ENCODE measurements at places on chromosomes 16 and 17.

DNA sequence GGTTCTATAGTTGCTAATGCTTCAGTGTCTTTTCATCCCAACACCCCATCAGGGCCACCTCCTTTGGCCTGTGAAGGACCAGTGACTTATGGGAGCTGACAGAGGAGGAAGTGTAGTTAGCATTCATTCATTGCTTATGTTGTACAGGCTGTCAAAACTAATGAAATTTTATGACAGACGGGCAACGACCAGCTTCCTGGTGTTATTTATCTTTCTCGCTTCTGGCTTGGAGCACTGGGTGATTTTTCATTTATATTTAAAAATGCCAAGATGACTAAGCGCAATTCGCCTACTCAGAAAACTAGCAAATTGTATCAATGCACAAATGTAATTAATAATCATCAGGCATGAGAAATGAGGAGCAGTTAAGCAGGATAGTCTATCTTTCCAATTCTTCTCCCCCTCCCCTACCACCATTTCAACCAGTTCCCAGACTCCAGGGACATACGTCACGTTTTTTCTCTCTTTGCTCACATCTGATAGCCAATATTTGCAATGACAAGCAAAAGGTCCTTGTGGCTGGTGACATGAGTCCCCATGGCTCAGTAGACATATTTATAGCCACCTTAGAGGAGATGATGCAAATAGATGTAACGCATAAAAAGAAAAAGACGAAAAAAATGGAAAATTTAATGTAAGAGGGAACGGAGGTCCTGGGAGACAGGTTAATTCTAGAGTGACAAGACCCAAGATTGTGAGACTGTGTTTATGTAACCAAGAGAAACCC lies 11.2 kb downstream of the CDRT15 start:
- DNase-seq = no peak

- no peak for DNase-seq
Observed at GRCh38 chr17:82283208-82283749, 9.8 kb upstream of the CSNK1D start.

DNA sequence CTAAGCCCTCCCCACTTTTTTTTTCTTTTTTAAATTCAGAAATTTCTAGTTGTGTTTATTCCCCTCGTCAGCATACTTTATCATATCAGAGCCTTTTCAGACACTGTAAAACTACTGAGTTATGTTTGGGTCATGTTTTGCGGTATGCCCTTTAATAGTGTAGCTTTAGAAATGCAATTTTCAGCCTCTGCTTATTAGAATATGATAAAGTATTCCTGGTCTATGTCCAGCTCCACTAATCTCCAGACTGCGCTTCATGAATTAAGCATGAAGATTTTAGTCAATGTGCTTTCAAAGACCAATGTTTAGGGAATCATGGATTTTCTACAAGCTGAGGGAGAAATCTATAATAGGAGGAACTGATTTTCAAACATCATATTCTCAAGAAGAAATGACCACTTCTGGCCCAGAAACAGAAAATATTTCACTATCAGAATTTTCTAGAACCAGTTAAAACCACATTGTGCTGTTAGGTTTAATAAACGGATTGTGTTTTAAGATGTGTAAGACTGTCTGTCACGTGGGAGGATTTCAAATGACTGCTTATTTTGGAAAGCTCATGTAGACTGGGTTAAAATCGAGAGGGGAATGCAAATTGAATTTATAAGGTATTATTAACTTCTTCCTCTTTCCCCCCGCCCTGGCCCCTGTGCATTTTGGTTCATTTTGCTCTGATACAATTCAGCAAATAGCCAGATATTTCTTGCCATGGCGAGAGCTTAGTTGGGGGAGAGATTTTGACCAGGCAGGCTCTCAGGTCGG lies 498.5 kb downstream of the WWOX start:
- DNase-seq = no peak

DNA sequence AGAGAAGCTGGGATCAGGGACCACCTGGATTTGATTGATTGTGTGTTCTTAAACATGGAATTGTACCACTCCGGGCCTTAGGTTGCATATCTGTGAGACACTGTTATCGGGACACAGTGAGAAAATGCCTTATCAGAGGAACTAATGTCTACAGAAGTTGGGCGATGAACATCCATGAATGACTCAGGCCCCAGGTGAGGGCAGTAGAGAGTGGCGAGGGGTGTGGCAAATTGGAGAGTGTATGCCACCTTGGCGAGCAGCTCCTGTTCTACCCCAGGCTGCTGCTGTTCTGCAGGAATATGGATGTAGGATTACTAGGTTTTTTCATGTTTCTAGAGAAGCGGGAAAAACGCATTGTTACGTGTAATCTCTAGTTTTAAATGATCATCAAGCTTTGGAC lies 38.8 kb downstream of the CLEC16A start:
- DNase-seq = no peak

GRCh38 chr16:5509336-5509735 lies 411.7 kb upstream of the EEF2KMT start:
- no peak for DNase-seq

DNA sequence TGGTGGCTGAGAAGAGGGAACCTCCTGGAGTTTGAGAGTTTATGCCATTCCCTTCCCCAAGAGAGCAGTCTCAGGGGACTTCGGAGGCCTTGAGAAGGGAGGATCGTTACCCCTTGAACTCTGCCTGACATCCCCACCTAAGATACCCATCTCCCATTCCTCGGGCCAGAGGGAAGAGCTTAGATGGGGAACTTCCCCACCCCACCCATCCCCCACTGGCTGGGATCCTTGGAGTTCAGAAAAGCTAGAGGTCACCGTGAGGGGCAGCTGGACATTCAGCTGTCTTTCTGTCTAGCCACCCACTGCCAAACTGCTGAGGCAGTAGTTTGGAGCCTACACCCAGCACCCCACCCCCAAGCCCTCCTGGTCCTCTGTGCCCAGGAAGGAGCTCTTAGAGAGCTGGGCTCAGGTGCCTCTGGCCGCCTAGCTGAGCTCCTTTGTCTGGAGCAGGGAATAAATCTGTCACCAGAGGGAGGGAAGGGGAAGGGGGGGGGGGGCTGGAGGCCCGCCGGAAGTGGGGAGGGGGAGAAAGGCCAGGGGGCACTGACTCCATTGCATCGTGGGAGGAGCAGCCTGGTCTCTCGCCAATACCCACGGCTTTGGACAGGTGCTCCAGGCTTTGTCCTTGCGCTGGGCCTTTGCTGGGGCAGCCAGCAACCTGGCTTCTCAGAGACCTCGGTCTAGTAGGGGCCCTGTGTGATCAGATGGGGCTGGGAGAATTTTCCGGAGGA lies 1.0 kb downstream of the HSD11B2 start:
- DNase-seq = no peak

DNA sequence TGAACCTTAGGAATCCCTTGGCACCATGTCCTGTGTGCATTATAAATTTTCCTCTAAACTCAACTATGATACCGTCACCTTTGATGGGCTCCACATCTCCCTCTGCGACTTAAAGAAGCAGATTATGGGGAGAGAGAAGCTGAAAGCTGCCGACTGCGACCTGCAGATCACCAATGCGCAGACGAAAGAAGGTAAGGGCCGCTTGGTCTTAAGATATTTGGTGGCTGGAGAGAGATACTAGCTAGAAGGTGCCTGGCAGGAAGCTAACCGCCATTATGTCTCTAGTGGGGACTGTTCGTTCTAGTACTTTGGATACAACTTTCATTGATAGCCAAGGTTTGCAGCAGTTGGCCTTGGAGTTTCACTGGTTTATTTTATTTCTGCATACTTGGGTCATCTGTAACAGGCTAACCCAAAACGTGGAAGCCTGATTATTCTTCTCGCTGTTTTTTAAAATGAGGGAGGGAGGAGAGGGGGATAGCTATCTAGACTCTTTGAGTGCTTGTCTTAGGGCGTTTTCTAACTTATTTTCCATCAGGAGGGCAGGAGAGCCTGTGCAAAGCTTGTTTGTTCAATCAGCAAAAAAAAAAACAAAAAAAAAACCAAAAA lies 1.3 kb downstream of the RBBP6 start:
- no peak for DNase-seq

DNA sequence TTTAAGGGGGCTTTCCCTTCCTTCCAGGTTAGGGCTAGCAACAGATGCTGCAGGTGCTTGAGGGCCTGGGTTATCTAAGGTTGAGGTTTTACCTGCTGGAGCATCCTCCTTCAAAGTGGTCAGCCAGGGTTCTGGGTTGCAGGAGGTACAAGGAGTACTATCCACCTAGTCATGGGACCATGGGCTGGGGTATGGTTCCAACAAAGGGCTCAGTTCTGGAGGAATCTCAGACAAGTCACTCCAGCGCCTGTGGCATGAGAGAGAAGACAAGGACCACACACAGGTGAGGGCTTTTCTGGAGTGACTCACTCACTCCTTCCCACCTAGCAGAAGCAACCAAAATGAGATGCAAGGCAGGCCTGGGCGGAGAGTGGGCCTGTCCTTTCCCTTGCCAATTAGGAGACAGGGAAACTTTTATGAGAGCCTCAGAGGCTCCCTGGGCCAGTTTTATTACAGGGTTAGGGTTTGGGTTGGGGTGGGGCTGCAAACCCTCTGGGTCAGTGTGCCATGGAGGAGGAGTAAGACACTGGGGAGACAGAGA lies 2.2 kb downstream of the MYO19 start:
- DNase-seq = no peak

DNA sequence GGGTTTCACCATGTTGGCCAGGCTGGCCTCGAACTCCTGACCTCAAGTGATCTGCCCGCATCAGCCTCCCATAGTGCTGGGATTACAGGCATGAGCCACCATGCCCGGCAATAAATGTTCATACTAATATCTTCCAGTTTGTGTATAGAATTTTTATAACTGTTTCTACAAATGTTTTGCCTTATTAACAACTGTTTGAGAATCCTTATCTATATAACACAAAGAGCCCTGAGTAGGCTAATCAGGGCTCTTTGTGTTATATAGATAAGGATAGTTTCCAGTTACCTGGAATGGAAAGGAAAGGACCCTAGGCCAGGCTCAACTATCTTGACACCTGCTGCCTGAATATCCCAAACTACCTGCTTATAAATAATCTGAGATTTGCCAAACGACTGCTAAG lies 16.9 kb downstream of the TERF2 start:
- DNase-seq = no peak

GRCh38 chr17:71864755-71865154 lies 256.1 kb upstream of the SOX9 start:
- no peak for DNase-seq

- no peak for DNase-seq
Observed at GRCh38 chr17:57490890-57491289, 234.6 kb downstream of the MSI2 start.

- no peak for DNase-seq
Observed at GRCh38 chr16:70715860-70716357, 30.1 kb upstream of the MTSS2 start.

GRCh38 chr17:8091033-8091687 lies 3.6 kb upstream of the ALOX12B start:
- no peak for DNase-seq

- no peak for DNase-seq
Observed at GRCh38 chr17:903691-904481, 75.7 kb downstream of the NXN start.

GRCh38 chr16:70582280-70582978 lies 58.8 kb downstream of the SF3B3 start:
- DNase-seq = no peak

DNA sequence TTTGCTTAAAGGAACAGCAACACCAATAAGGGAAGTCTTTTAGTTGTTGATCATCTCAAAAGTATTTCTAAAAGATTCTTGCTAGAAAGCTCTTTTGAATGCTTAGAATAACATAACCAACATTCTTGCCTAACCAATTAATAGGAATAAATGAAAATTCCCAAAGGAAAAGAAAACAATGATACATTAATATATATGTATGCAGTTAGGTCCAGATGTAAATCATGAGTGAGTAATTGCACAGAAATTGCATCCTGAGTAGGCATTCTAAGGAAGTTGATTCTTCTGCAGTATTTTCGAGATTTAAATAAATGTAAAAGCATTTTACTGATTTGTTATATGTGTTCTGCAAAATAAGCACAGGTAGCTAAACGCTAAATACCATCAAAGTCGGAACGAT lies 22.1 kb downstream of the COX10 start:
- no peak for DNase-seq

GRCh38 chr17:81404558-81405165 lies 9.4 kb downstream of the BAHCC1 start:
- DNase-seq = no peak

DNA sequence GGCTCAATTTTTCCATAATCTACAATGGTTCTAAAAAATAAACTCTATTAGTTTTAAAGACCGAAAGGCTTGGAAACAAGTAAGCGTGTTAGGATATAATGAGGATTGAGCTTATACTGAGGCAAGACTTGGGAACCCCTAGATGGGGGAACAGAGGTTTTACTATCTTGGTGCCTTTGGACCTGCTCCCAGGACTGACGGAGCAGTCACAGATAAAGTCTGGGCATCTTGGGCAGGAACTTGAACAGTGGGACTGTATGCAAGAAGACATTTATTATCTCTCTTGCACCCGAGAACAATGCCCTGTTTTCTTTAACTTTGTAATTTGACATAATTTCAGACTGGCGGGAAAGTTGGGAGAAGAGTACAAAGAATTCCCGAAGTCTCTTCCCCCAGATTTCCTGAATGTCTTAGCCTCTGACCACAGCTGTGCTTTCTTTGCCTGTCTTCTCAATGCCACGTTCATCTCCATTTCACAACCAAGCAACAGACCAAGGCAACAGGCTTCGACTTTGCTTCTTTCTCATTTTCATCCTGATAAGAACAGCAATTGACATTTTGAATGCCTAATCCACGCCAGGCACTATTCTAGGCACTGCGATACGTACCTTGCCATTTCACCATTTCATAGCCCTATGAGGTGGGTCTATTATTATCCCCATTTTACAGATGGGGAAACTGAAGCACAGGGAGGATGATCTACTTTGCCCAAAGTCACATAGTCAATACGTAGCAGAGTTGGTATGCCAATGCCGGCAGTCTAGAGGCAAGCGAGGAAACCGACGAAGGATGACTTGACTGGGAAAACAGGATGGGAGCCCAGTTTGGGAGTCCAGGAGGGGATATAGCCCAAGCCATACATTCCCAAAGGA lies 3.0 kb upstream of the IL4R start:
- peak; percentile 44 for DNase-seq

GRCh38 chr17:1762901-1763898 lies 1.3 kb downstream of the SERPINF1 start:
- peak; percentile 79 for DNase-seq
